ENCODE measurements at places on chromosomes 4 and X.

- no peak for DNase-seq
Observed at GRCh38 chr4:74304095-74304625, 4.1 kb upstream of the EPGN start.

DNA sequence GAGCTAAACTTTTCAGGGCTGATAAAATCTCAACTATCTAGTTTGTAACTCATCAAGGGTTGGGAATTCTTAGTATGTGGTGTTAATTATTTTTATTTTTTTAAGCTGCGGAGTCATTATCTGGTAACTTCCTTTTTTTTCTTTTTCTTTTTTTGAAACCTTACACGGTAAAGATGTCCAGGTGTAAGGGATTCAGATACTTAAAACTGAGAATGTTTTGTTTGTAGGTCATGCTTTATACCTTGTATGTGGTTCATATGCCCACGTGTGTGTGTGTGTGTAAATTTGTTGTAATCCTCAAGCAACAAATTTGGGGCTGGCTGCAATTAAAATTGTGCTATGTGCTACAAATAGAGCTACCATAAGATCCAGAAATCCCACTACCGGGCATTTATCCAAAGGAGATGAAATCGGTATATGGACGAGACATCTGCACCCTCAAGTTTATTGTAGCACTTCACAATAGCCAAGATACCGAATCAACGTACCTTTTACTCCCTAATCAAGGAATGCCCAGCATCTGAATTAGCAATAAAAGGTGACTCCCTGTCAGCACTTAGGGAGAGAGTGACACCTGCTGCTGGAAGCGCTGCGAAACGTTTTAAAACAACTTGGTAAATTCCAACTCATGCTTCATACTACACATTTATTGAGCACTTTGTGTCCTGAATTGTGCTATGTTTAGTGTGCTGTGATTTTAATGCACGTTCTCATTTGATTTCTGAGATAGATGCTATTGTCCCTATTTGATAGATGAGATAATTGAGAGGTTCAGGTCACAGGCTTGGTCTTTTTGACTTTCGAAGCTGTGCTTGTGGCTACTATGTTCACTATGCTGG is 16.1 kb downstream of the MSMO1 start:
- no peak for DNase-seq

GRCh38 chrX:41720125-41720779 is 3.7 kb upstream of the GPR82 start:
- no peak for DNase-seq

GRCh38 chr4:119010909-119011606 is 122.4 kb downstream of the SYNPO2 start:
- no peak for DNase-seq

- DNase-seq: no peak
Observed at GRCh38 chr4:168800926-168801325, 209.1 kb downstream of the CBR4 start.

- no peak for DNase-seq
Observed at GRCh38 chr4:107736037-107736436, 16.0 kb upstream of the PAPSS1 start.

GRCh38 chr4:160319868-160320260 is 1217.0 kb downstream of the RAPGEF2 start:
- no peak for DNase-seq

DNA sequence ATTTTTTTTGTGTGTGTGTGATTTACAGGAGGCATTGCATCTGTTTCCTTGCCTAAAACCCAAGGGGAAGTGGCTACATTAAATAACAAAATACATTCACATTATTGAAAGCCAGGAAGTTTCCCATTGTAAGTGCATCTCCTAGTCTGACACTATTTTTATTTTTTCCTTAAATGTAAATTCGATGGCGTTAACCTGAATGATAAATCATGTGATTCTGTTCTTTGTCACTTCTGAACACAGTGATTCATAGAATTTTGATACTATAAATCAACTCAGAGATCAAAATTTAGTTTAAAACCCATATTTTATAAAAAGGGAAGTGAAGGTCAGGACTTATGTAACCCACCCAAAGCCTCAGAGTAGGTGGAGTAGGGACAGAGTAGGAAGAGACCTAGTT is 258.1 kb downstream of the GABRG1 start:
- no peak for DNase-seq

DNA sequence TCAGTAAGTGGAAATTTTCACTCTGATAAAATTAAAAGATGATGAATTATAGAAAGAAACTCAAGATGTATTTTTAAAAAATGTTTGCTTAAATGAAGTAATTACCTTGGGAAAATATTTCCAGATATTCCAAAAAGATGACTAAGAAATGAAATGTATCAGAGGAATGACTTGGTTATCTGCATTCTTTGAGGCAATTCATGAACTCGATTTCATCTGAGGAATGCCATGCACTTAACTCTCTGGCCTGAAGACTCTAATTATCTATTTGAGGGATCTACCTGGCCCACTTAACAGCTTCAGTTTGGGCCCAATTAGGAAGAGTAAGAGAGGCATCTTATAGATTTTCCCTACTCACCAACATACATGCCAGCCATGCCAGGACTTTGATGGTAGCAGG is 182.3 kb downstream of the INPP4B start:
- no peak for DNase-seq

DNA sequence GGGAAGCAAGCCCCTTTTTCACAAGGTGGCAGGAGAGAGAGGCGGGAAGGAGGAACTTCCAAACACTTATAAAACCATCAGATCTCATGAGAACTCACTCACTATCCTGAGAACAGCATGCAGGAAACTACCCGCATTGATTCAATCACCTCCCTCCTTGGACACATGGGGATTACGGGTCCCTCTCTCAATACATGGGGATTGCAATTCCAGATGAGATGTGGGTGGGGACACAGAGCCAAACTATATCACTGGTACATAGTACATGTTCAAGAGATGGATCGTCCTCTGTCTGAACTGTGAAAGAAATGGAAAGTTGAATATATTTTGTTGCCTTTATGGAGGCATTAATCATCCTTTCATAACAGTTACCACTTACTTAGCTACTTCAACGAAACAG is 12.8 kb downstream of the EREG start:
- no peak for DNase-seq

- no peak for DNase-seq
Observed at GRCh38 chr4:25900310-25900709, 13.7 kb upstream of the SMIM20 start.

DNA sequence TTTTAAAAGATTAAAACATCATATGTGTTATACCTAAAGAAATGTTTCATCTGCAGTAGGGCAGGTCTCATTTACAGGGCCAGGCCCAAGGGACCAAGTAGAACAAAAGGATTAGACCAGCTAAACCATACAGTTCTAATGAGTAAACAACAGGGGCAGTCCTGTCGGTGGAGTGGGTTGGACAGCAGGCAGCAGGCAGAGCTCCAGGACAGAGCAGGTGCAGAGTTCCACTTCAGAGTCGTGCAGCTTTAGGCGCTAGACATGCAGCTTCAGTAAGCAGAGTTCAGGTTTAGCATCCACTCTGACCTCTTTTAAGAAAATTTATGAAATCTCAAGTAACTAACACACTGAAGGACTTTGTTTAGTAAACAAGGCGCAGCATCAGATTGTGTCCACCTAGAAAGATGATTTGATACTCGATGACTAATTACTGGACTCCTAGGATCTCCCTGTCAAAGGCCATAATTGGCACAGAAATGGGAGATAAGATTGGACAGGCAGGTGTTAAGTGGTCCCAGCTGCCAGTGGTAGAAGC is 487.7 kb upstream of the INTU start:
- DNase-seq: no peak

DNA sequence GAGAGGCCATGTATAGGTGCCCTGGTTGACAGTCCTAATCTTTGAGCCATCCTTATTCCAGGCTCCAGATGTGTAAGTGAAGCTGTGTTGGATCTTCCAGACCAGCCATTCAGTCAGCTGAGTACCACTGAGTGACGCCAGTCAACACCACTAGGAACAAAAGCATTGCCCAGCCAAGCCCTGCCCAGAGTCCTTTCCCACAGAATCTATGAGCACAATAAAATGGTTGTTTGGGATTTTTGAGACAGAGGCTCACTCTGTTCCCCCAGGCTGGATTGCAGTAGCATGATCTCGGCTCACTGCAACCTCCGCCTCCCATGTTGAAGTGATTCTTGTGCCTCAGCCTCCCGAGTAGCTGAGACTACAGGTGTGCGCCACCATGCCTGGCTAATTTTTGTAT is 262.5 kb downstream of the BCOR start:
- DNase-seq: no peak

- DNase-seq: no peak
Observed at GRCh38 chr4:125091101-125091500, 223.7 kb upstream of the FAT4 start.

DNA sequence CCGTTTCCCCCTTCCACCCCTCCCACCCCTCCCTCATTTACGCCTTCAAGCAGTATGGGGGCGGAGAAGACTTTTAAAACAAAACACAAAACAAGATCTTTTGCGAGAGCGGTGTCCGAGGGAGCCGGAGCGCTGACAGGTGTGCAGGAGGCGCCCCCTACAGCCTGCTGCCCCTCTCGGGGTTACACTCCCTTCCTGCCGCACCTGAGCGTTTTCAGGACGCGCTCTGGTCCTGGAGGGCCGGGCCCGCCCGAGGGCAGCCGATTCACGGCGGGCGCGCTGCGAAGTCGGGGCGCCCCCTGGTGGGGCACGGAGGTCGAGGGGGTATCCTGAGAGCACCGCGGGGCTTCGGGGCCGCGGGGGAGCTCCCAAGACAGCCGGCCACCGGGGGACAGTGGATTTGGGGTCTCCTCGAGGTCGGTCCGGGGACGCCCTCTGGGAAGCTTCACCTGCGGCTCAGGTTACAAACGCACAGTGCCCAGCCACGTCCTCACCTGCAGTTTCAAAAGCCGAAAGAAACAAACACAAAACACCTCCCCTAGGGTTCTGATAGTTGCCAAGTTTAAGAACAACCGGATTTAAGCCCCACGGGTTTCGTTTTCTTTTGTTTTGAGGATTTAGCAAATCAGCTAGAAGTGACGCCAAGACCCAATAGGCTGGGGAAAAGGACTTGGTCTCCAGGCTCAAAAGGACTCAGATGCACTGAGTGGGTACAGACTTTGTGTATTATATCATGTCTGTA is 8.0 kb upstream of the NEUROG2 start:
- DNase-seq: peak; percentile 73

GRCh38 chr4:61877893-61878292 is 677.8 kb downstream of the ADGRL3 start:
- DNase-seq: no peak

- DNase-seq: no peak
Observed at GRCh38 chrX:135484641-135485289, 35.7 kb upstream of the INTS6L start.

- DNase-seq: no peak
Observed at GRCh38 chr4:89108091-89108490, 3.2 kb upstream of the TIGD2 start.

DNA sequence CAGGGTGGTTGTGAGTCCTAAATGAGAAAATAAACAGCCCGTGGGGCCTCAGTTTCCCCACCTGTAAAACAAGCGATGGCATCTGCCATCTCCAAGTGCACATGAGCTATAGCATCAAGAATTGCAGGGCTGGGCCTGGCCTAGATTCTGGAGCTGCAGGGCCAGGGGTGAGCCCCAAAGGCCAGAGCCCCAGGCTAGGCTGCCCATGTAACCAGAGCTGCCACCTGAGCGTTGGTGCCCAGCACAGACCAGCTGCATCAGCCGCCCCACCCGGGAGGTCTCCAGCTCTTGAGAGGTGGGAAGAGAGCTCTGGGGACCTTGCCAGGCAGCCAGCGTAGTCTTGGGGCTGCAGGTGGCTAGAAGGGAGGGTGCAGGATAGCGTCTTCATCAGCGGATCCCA is 27.0 kb upstream of the GPR78 start:
- no peak for DNase-seq

GRCh38 chr4:112516471-112517066 is 589 bp upstream of the NEUROG2 start:
- no peak for DNase-seq

- no peak for DNase-seq
Observed at GRCh38 chr4:74109870-74110605, 11.0 kb upstream of the CXCL2 start.

DNA sequence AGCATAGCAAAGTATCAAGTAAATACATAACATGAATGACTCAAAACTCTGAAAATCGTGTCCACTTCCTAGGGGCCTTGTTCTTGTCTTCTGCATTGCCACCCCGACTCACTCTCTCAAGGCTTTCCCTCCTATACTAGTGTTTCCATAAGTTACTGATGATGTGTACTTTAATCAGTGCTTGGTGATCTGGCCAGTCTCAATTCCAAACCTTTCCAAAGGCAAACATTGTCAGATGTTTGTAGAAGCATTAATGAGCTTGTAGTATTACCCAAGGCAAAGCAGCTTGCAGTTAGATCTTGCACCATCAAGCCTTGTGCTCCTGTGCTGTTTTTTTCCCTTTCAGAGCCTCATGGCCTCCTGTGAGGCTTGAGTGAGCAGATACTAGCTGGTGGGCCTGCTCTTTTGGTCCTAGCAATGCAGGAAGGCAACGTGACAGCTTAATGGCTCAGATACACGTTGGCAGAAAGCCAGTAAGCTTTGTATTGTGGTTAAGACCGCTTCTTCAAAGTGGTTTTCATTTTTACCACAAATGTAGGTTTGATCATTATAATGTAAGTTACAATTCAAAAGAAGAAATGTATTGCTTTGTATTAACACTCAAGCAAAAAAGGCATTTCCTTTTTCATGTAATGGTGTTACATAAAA is 51.8 kb downstream of the RBPJ start:
- DNase-seq: peak; percentile 33

GRCh38 chrX:45771560-45772340 is 571.1 kb upstream of the DIPK2B start:
- peak; percentile 48 for DNase-seq

GRCh38 chr4:37648084-37648817 is 37.9 kb downstream of the RELL1 start:
- DNase-seq: peak; percentile 81

DNA sequence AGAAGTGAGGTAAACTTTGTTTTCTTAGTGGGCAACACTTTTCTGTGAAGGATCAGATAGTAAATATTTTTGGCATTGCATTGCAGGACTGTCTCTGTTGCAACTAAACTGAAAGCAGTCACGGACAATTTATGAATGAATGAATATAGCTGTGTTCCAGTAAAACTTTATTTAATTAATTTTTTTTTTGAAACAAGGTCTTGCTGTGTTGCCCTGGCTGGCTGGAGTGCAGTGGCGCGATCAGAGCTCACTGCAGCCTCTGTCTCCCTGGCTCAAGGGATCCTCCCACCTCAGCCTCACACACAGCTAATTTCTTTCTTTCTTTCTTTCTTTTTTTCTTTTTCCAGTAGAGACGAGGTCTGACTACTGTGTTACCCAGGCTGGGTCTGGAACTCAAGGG is 15.8 kb downstream of the RBM10 start:
- DNase-seq: no peak

DNA sequence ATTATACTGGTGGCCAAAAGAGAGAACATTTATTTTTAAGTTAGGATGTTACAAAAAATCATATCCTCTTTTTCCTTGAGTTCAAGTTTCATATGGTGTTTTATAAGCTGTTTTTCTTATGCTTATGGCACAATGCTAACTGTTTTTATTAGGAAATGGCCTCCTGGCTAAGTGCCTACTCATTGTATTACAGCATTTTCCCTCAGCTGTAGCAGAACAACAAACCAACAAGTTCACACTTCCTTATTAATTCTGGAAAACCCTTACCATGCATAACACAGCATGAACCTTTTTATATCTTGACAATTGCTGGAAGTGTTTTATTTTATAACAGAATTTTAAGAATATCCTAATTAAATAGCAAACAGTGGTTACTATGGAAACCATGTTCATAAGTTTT is 165.8 kb downstream of the GASK1B start:
- DNase-seq: no peak

GRCh38 chrX:141279476-141279875 is 37.2 kb upstream of the SPANXC start:
- DNase-seq: no peak

- DNase-seq: no peak
Observed at GRCh38 chr4:83356899-83357661, 22.4 kb upstream of the HPSE start.

Measured in colonic mucosa (tissue), 4 donors.